Caudate nucleus (tissue), 63 donors: ENCODE measurements at places on chromosomes 2 and 18.

GRCh38 chr2:105129722-105130232 lies 91.9 kb downstream of the MRPS9 start:
- no peak for DNase-seq

DNA sequence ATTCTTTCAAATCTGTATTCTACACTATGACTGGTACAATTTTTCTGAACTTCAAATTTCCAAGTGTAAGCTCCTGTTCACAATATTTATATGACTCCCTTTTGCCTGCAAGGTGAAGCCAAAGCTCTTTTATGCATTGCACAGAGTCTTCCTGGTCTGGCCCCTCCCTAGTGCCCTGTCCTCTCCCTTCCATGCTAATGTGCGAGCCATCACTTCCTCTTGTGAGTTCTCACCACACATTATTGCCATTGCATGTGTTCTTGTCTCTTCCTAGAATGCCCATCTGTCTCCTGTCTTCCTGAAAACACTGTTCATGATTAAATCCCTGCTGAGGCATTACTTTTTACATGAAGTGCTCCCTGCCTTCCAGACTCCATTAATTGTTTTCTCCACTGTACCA lies 169.9 kb downstream of the MC4R start:
- DNase-seq, result no peak

- no peak for DNase-seq
Measured at GRCh38 chr2:137380610-137381009, 583.7 kb upstream of the HNMT start.

DNA sequence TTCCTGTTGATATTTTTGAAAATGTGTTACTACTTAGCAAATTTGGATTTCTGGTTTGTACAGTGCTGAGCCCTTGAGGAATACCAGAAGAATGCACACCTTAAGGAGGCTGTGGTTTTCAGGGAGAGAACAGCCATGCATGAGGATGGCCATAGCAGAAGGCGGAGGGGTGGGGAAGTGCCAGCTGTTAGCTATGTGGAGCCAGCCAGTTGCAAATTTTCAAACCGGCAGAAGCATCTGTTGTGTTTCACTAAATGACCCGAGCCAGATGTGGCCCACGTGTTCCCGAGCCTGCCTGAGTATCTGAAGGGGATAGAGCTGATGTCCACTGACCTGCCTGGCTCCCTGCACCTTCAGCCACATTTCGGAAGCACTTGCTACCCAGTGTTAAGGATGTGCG lies 16.4 kb upstream of the RBM44 start:
- no peak for DNase-seq

- DNase-seq, result no peak
Measured at GRCh38 chr2:120480346-120480902, 134.5 kb downstream of the INHBB start.

- no peak for DNase-seq
Measured at GRCh38 chr2:166239548-166239947, 111.7 kb upstream of the SCN1A start.

GRCh38 chr2:199738727-199739412 lies 112.1 kb downstream of the FTCDNL1 start:
- no peak for DNase-seq

DNA sequence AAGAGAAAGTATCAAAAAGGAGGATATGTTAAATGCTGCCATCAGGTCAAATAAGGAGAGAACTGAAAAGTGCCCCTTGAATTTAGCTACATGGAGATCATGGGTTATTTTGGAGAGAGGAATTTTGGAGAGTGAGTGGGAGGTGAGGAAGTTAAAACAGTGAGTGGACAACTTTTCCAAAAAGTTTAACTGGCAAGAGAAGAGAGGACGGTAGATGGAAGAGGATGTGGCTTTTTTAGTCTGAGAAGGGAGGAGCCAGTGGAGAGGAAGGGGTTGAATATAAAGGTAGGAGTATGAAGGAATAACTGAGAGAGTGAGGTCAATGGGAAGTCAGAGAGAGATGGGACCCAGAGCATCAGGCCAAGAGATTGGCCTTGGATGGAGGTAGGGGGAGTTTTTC lies 62.5 kb upstream of the NFE2L2 start:
- no peak for DNase-seq

DNA sequence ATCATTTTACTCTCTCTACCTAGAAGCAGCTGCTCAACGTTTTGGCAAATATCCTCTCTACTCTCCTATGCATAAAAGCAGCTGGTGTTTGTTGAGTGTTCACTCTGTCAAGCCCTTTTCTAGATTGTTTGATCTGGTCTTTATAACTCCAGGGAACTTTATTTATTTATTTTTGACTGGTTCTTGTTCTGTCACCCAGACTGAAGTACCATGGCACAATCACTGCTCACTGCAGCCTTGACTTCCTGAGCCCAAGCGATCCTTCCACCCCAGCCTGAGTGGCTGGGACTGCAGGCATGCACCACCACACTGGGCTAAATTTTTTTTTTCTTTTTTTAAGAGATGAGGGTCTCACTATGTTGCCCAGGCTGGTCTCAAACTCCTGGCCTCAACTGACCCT lies 12.7 kb downstream of the CATIP start:
- no peak for DNase-seq

DNA sequence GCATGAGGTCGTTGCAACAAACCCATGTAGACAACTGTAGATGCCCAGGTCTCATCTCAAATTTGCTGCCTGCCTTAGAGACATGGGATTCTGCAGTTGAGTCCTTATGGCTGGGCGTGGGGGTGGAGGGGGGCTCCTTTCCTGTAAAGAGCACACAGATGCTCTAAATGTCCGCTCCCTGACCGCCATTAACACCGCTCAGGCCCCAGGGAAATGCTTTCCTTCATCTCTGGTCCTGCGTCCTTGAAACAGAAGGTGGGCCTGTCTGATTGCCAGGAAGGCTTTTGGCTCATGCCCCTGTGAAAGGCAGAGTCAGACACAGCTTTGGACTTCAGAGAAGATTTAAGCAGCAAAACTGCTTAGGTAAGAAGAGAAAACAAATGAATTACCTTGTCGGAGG lies 25.7 kb downstream of the GPR39 start:
- DNase-seq, result no peak

DNA sequence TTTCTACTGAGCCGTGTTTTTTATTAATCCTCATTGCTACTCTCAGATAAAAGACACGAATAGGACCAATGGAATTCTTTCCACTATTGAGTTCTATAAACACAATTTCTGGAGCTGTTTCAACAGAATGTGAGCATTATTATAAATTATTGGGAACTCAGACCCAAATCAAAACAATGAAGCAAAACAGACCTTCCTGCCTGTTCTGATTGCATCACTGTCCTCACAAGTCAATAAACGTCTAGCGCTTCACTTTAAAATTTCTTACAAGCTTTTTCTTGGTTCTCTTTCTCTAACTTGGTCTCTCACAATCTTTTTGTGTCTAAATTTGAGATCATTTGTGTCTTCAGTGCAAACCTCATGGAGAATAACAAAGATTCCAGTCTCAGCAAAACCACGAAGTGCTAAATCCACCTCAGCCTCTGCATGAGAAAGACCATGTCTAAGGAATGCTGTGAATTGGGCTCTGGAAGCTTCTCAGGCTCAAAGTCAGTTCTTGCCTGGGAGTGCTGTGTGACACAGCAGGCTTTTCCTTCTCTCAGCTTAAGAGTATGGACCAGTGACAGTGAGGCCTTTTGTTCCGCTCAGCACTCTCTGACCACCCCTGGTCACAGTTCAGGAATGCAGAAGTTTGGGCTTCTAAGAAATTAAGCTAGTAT lies 22.8 kb downstream of the ARHGAP28 start:
- DNase-seq, result no peak

DNA sequence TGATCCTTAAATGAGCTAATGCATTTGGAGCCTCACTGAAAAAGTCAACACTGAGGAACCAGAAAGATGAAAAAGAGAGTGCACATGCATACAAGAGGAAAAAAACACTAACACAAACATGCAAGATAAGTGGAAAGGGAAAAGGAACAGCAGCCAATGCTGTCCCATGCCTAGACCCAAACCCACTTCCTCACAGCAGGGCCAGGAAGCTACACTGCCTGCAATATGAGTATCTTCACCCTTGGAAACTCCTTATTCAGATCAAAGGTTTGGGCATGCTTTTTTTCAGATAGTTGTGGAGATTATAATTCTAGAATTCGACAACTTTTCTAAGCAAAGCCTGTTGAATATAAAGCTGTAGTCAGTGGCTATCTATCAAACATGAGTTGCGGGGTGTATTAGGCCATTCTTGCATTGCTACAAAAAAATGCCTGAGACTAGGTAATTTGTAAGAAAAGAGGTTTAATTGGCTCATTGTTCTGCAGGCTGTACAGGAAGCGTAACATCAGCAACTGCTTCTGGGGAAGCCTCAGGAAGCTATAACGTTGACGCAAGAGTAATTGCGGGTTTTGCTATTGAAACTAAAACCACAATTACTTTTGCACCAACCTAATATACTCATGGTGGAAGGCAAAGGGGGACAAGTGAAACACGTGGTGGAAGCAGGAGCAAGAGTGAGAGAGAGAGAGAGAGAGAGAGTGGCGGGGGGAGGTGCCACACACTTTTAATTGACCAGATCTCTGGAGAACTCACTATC lies 138.2 kb downstream of the MBD2 start:
- no peak for DNase-seq

GRCh38 chr2:149664896-149665295 lies 77.3 kb upstream of the MMADHC start:
- no peak for DNase-seq

- no peak for DNase-seq
Measured at GRCh38 chr2:165248238-165248637, 9.0 kb downstream of the SCN2A start.

- DNase-seq, result no peak
Measured at GRCh38 chr2:3451926-3452671, 67.2 kb downstream of the ADI1 start.

- DNase-seq, result no peak
Measured at GRCh38 chr2:29213888-29214291, 98.7 kb downstream of the CLIP4 start.

DNA sequence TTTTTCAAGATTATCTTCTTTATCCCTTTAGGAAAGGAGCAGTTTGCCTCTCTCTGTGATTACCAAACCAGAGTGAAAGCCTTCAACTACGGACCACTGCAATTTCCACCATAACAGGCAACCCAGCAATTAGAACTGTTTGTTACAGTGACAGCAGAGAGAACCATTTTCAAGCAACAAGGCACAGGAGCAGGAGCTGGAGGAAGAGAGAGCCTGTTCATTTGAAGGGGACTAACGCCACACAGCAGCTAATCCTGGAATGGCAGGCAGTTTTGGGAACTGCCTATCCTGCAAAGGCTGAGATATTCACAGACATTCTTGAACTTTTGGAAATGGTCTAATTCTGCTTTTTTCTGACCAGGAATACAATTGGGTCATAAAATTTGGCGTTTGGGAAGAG lies 1541.9 kb upstream of the PIK3C3 start:
- DNase-seq, result peak; percentile 11

DNA sequence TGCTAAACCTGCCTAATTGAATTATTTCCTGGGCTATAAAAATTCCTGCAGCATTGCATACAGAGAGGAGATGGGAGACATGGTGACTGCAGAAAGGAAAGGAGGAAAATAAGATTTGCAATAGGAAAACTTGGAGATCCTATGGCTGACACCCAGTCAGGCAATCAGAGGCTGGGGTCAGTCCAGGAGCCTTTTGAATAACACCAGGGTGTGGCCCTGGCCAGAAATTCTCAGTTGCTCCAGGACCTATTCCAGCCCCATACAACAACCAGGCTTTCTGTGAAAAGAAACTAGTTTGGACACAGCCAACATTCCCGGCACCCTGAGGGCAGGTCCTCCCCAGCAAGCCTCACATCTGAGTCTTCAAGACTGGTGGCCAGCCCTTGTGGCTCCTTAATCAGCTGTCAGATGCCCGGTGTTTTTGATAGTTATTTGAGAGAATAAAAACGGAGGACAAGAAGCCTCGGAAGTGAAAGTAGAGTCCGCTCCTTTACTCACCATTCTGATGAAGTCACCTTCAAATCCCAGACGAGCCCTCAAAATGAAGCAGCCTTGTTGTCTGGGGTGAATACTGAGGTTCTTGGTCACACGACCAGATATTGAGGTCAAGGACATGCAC lies 31.1 kb upstream of the GMCL1 start:
- no peak for DNase-seq

GRCh38 chr2:61575447-61575859 lies 37.3 kb upstream of the XPO1 start:
- no peak for DNase-seq

DNA sequence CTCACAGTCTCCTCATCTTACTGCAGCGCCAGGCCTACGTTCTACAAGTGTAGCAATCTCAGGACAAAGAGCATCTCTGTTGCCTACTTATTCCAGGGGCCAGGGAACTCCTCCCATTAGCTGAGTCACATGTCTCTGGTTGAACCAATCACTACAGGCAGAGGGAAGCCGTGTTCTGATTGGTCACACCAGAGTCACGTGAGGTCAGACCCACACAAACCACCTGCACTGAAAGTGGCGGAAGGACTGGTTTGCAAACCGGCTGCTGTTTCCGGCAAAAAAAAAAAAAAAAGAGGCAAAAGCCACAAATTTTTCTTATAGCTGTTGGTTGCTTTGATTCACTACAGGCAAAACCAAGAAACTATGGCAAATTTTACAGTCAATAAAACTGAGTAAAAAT lies 21.9 kb upstream of the USP14 start:
- no peak for DNase-seq
